ENCODE measurements at places on chromosomes 6 and 20.

DNA sequence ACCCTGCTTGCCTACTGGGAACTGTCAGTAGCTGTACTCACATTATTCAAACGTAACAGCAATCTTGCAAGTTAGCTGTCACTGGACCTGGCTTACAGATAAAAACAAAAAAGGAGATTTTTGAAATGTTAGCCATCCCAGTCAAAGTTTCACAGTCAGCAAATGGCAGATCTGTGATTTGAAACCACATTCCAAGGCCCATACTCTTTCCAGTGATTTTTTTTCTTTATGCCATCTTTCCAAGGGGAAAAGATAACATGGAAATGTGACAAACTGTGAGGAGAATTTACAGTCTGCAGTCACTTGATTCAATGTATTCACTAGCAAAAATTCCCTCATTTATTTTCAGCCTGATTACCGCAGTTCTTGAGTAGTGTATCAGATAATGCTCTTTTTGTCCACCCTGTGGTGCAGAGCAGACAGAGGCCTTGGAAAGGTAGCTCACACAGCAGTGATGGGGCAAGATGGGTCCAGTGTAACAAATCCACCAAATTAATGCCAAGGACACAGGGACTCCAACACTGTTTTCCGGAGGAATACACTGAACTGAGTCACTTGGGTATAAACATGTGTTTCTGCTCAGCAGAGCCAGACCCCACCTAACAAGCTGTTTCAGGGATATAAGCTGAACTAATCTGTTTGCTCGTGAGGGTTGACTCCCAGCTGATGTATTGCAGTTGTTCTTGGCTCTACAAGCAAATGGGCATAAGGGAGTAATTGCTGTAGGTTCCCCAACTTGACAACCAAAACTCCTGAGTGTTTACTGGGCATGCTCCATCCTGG is 49.9 kb upstream of the ADGRF1 start:
- no peak for DNase-seq

- DNase-seq, result no peak
Measured at GRCh38 chr6:118755941-118756646, 104.7 kb upstream of the CEP85L start.

GRCh38 chr6:324729-325125 is 32.4 kb downstream of the DUSP22 start:
- DNase-seq, result no peak

GRCh38 chr20:5845681-5846615 is 95.7 kb downstream of the SHLD1 start:
- DNase-seq, result peak; percentile 76

- peak; percentile 64 for DNase-seq
Measured at GRCh38 chr20:25859649-25860530, 163.2 kb upstream of the ZNF337 start.

GRCh38 chr6:24876499-24877465 is 59.0 kb downstream of the RIPOR2 start:
- DNase-seq, result no peak

All from choroid plexus epithelial cell (primary cell).